ENCODE measurements at places on chromosomes 5 and 9.

DNA sequence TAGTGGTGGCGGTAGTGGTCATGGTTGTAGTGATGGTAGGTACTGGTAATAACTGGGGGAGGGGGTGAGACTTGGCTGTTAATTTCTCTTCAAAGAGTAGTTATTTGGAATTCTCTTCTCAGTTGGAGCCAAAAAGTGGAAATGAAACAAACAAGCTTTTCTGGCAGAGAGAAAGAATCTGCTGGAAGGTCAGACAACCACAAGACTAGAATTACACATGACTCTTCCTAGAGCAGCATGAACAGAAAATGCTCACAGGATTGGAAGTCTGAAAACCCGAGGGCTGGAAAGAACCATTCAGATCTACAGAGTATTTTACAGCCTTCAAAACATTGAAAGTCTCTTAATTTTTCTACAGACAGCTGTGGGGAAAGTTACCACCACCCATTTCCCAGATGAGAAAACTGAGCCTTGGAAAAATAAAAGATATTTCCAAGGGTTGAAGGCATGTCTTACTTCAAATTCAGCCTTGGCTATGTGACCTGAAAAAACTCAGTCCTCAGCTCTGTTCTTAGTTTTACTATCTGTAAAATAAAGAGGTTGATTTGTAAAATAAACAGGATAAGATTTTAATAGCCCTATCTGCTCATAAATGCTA lies 42.9 kb upstream of the TRIM32 start:
- DNase-seq, result no peak

DNA sequence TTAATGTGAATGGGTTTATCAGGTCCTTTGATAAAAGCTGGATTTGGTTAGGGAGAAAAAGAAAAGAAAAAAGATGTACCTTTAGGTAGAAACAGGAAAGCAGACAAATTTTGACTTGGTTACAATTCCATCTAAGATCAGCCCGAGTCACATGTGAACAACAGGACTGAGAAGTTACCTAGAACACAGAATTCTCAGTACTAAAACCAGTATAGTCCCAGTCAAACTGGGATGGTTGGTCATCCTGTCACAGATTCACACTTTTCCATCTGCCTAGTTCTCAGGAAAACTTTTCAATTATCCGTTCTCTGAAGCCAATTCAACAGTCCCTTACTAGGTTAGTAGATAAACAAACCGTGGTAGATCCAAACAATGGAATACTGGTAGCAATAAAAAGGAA lies 190.3 kb upstream of the PTGER4 start:
- no peak for DNase-seq

DNA sequence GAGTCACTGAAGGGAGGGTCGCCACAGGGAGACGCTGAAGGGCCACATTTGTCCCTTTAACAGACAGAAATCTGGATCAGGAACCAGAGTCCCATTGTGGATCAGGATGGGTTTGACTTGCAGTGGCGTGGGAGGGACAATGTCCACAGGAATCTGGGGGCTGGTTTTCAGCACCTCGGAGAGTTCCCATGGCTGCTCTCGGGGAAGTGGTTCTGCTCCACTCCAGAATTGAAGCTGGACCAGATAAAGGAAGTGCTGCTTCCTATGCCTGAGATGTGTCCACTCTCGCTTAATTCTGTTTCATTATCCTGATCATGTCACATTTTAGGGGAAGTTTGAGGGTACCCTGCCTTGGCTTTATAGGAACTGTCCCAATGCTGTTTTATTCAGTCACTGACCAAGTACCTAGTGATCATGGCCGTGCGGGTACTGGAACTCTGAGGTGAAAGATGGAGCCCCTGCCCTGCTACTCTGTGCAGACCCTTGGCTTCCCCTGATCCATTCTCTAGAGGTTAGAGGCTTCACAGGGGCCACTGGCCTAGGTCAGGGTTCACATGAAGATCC lies 28.7 kb downstream of the ENHO start:
- DNase-seq, result no peak

DNA sequence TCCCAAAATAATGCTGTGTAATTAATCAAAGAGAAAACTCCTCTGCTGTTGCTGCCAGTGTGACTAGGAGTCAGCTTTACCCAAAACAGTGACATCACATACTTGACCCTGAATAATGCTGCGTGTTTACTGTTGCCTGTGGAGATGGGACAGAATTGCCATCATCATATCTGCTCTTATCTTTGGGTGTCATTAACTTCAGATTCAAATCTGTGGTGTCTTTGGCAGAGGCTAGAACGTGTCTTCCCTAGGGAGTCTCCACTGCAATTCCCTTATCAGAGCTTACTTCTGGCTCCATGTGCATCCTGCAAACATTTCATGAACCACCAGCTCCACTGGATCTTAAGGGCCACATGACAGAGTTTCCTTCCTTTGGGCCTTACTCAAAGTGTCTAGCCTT lies 88.9 kb upstream of the MRPS30 start:
- DNase-seq, result no peak

DNA sequence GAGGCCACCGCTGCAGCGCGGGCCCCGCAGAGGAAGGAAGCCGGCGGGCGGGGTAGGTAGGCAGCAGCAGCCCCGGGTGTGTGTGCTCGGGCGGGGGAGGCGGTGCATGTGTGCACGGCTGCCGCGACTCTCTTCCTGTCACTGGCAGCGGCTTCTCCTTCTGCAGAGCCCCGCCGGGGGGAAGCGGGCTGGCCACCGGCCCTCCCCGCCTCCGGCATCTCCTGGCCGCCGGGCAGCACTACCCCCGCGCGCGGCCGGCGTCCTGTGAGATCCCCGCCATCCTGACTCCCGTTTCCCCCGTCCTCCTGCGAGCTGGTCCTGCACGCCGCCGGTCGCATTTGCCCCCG lies 315 bp downstream of the PIK3R1 start:
- DNase-seq, result no peak

- DNase-seq, result no peak
Observed at GRCh38 chr5:40093550-40093949, 586.2 kb upstream of the PTGER4 start.

DNA sequence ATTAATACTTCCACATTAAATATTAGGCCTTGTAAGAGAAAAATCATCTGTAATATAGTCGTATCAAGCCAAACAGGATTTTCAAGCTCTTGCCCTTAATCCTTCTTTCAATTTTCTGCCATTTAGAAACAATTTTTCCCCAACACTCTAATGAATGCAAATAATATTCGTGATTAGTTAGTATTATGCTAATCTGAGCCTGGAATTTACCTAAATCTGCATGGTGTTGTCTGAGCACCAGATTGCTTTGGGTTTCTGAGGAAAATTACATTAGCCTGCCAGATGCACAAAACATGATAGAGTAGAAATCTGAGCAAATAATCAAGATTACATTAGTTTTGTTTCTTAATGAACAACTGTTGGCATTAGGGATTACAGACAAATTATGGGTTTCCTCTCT lies 176.6 kb downstream of the ZDHHC21 start:
- no peak for DNase-seq

GRCh38 chr5:124056326-124056990 lies 544.5 kb downstream of the CSNK1G3 start:
- DNase-seq, result no peak

- no peak for DNase-seq
Observed at GRCh38 chr9:4048441-4048840, 251.4 kb downstream of the GLIS3 start.

DNA sequence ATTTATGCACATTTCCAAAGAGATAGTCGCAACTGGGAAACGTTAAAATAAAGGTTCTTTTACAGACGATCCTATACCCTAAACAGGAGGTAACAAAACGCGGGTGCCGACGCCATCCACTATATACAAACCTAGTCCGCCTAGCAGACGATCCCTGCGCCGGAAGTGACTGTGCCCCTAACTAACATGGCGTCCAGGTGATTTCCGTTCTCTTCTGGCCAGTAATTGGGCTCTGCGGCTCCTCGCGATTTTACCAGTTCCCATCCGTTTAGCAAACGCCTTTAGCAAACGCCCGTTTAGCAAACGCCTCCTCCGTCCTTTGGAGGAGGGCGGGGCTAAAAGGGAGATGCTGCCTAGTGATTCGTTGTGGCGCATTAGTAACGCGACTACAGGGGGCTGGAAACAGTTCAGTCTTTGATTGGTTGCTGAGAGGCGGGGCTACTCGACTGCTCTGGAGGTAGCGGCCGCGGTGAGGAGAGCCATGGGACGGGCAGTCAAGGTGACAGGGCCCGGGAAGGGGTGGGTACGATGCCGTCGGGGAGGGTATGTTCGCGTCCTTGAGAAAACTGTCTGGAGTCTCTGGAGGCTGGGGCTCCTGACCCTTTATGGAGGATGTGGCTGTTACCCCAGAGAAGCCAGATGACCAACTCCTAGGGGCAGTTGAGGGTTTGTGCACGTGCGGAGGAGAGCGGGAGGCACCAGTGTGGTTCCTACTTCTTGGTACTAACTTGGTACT lies at the start of gene LYRM7:
LYRM7 (plus strand) TSS at position 405 of the 736 bp plus-strand sequence; CDS start at position 482, 77 bp downstream.
- DNase-seq, result peak; percentile 97

All from anterior cingulate cortex (tissue), 58 donors.